ENCODE measurements at places on chromosomes 5 and 9.

DNA sequence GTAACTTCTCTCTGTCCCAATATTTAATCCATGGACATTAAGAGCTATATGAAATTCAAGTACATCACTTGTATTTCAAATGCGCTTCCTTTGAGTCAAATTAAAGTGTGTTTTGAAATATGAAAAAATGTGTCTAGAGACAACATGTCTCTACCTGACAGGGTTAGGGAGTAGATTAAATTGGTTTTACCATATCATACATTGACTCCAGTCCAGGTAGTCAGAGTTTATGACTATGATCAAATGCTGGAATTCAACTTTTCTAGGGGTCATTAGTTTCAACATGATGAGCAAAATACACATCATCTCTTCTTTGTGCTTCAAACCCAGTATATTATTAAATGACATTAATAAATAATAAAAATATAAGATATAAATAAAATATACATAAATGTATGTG is 259.2 kb downstream of the CDH10 start:
- DNase-seq: no peak

GRCh38 chr5:66987949-66988838 is 208.4 kb downstream of the CD180 start:
- DNase-seq: no peak

GRCh38 chr5:131541762-131542161 is 93.3 kb downstream of the RAPGEF6 start:
- no peak for DNase-seq

GRCh38 chr5:172871982-172872381 is 37.9 kb downstream of the ERGIC1 start:
- no peak for DNase-seq
